ENCODE measurements at places on chromosomes 6 and 20.

GRCh38 chr6:7143476-7143974 lies 35.8 kb downstream of the RREB1 start:
- DNase-seq, result peak; percentile 70

DNA sequence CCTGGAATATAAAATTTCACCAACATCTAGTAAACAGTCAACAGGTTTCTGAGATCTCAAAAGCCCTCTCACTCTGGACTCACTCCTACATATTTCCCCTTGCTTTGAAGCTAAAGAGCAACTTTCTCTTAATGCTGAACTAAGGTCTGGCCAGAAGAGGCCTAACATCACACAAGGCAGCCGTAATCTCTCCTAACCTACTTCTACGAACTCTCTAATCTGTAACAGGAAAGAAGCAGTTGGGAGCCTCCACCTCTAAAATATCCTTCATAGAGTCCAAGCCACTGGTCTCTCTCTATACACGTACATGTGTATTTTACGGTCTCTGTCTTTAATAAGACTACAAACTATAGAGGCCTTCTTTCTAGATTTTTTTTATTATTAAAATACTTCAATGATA lies 72.0 kb downstream of the REV3L start:
- DNase-seq, result no peak

DNA sequence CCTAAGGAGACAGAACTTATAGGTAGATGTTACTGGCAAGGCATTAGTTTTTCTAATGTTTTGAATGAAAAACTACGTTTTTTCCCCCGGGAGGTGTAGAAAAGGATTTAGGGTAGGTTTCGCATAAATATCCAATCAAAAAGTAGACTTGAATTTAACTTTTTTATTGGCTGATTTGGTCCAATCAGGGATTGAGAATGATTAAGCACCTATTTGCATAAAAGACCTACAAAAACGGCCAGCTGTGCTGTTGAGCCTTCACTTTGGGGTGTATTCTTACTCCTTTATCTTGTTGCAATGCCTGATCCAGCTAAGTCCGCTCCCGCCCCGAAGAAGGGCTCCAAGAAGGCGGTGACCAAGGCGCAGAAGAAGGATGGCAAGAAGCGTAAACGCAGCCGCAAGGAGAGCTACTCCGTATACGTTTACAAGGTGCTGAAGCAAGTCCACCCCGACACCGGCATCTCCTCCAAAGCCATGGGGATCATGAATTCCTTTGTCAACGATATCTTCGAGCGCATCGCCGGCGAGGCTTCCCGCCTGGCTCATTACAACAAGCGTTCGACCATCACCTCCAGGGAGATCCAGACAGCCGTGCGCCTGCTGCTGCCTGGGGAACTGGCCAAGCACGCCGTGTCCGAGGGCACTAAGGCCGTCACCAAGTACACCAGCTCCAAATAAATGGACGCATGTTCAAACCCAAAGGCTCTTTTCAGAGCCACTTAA lies 113.5 kb upstream of the BTN3A2 start:
- peak; percentile 93 for DNase-seq

- no peak for DNase-seq
Measured at GRCh38 chr6:156598071-156598854, 178.9 kb upstream of the ARID1B start.

GRCh38 chr6:73085443-73085871 lies 139.8 kb downstream of the KHDC1L start:
- no peak for DNase-seq

GRCh38 chr6:136728976-136729515 lies 63.2 kb downstream of the MAP3K5 start:
- DNase-seq, result no peak

DNA sequence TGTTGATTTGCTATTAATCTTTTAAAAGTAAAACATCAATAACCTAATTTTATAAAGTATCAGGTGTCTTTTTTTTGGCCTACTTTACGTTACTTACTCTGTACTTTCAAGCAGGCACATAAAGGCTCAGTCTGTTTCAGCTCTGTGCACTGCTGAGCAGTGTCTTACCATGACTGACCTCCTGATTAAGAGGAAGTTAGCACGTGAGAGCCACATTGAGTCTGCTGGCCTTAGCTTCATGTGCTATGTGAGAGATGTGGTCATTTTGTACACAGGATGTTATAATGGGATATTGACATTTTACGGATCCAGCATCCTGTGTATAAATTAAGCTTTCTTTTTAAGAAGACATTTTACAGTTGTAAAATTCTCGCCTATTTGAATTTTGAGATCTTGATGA lies 31.9 kb downstream of the ARID1B start:
- no peak for DNase-seq

GRCh38 chr6:158642097-158642601 lies 2.4 kb downstream of the DYNLT1 start:
- DNase-seq, result no peak

GRCh38 chr6:137950581-137950980 lies 83.5 kb downstream of the TNFAIP3 start:
- DNase-seq, result no peak

- no peak for DNase-seq
Measured at GRCh38 chr6:157982102-157982562, 469 bp downstream of the SYNJ2 start.

- DNase-seq, result no peak
Measured at GRCh38 chr6:112154711-112155110, 67.3 kb downstream of the FAM229B start.

DNA sequence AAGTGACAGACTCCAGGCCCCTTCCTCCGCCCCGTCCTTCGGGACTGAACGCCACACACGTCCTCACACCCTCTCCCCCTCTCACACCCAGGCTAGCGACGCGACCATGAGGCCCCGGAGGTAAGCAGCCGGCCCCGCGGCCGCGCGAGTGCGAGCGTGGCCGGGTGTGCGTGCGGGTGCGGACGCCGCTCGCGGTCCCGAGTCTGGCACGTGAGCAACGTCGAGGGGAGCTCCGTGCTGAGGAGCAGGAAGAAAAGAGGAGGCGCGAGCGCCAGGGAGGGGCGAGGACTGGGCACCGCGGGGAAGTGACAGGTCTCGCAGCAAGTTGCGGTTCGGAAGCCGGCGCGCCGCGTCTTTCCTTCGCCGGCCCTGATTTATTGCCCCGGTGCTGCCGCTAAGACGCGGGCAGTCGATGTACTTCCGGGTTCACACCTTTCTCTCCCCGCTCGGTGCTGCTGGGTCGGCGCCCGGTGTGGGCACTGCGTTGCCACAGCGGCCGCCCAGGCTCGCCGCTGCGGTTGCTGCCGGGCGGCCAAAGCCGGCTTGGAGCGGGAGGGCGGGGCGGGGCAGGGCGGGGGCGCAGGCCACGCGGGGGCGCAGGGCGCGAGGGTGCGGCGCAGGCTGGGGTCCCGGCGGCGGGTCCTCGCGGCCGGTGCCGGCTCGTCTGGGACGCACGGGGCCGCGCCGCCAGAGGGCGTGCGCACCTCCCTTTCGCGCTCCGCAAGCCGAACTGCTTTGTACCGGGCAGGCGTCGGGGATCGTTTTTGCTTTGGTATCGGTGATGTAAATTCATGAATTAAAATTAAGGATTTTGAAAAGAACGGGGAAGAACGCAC lies 15.8 kb upstream of the LIN28B start:
- DNase-seq, result no peak

DNA sequence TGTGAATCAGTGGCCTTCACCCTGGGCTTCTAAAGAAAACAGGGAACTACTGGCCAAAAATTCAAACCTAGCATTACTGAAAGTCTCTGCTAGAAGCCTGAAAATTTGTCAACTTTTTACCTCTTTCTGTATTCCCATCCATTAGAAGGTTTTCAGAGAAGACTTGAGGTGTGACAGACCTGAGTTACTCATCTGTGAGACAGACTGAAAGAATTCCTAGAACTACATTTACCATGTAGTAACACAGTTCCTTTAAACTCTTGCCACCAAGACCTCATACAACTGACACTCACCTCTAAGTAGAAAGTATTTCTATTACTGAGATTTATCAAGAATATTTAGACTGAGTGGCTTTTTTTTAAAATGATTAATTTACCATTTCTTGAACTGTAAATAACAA lies 4.5 kb downstream of the DPM1 start:
- no peak for DNase-seq

GRCh38 chr6:121857551-121857950 lies 422.1 kb downstream of the GJA1 start:
- DNase-seq, result no peak

- DNase-seq, result no peak
Measured at GRCh38 chr6:106574741-106575458, 54.4 kb downstream of the RTN4IP1 start.

GRCh38 chr6:74170118-74170517 lies 474.1 kb downstream of the CD109 start:
- DNase-seq, result no peak

- DNase-seq, result no peak
Measured at GRCh38 chr20:32263398-32263954, 14.0 kb upstream of the KIF3B start.

DNA sequence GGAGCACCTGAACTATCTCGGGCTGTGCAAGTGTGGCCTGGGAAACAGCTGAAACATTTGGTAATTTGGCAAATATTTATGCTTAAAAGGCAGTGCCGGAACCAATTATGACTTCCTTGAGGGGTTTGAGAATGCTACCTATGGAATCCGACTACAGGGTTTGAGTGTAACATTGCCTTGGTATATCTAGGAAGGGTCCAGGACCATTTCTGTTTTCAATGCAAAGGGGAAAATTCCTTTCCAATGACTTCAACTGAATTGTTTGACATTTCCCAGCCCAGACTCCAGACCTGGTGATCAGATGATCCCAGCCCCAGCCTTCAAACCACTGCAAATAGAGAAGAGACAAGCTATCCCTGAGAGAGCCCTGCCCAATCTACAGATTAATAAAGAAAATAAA lies 4.6 kb upstream of the PPP1R3G start:
- DNase-seq, result no peak

DNA sequence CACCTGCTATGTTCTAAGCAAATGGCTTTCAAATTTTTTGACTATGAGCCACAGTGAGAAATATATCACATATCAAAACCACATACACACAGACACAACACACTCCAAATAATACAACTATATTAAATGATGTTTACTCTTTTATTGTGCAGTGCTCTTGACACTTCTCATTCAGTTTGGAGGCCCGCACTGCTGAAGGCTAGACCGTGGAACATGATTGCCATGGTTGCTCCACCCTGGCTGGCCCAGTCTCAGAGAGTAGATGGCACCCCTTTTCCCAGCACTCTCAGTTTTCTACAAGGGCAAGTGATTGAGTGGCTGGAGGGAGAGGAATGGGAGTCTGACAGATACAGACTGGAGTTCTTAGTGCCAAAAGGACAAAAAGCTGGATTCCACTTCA lies 86.9 kb downstream of the SH3BGRL2 start:
- DNase-seq, result no peak

- DNase-seq, result no peak
Measured at GRCh38 chr6:144581812-144582537, 296.8 kb downstream of the UTRN start.

GRCh38 chr6:3912361-3913076 lies 63.3 kb downstream of the FAM50B start:
- no peak for DNase-seq

- no peak for DNase-seq
Measured at GRCh38 chr6:30670760-30671527, 1.9 kb downstream of the DHX16 start.

DNA sequence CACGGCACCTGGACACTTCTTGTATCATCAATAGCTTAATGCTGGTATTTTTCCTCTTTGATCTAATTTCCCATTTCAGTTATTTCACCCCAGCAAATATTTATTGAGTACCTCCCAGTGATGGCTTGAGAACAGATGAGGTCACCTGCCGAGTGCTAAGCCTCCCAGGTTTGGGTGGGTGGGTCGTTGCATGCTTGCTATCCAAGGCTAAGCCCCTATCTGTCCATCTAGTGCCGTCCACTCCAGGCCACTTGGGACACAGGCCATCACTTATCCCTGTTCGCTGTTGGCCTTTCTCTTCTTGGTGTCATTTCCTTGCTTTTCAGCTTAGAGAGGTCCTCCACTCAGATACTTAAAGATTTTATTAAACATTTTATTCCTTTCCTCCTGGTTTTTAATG lies 10.8 kb upstream of the NNAT start:
- DNase-seq, result no peak

DNA sequence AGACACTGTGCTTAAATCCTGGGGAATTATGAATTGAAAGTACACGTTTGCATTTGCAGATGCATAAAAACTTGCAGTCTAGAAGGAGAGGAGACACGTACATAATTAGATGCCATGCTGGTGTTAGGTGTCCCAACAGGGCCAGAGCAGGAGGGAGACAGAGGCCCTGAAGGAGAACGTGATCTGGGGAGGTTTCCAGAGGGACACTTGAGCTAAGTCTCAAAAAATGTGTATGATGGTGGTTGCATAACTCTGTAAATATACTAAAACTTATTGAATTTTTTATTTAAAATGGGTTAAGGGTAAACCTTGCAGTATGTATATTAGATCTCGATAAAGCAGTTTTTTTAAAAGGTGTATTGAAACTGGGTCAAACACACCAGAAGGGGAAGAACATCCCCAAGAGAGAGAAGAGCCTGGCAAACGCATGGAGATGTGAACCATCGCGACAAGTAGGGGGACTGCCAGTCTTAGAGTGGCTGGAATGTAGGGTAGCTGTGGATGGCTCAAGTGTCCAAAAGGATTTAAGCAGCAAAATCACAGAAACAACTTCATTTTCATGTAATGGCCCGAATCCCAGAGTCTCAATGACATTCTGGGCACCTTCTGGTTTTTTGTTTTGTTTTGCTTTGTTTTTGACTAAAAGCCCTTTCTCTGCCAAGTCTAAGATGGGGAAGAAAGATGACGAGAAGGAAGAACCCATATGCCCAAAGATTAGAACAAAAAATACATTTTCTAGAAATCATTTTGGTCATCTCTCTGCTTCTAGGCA lies 15.3 kb downstream of the TRAF3IP2 start:
- DNase-seq, result no peak

DNA sequence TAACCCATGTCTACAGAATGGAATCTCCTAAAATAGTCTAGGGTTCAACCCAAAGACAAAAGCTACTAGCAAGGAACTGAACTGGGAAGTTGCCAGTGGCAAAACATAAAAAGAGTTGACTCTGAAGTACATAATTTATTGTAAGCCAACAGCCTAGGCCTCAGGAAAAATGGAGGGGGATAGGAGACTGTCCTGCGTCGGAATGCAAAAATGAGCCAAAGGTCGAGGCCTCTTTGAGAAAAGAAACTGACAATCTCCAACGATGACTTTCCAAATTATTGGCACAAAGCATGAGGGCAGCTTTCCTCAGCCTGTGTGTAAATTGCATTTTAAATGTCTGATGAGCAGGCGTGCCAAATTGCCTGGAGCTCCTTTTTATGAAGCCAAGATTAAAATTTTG lies 2.1 kb downstream of the COL12A1 start:
- DNase-seq, result no peak

GRCh38 chr6:27312146-27312949 lies at the start of gene POM121L2:
TSS of gene POM121L2 (minus strand) at chr6:27312273. CDS start at chr6:27312170, 103 bp downstream.
- peak; percentile 61 for DNase-seq
